ELF-1 (cell line): ENCODE measurements at places on chromosomes 4 and X.

DNA sequence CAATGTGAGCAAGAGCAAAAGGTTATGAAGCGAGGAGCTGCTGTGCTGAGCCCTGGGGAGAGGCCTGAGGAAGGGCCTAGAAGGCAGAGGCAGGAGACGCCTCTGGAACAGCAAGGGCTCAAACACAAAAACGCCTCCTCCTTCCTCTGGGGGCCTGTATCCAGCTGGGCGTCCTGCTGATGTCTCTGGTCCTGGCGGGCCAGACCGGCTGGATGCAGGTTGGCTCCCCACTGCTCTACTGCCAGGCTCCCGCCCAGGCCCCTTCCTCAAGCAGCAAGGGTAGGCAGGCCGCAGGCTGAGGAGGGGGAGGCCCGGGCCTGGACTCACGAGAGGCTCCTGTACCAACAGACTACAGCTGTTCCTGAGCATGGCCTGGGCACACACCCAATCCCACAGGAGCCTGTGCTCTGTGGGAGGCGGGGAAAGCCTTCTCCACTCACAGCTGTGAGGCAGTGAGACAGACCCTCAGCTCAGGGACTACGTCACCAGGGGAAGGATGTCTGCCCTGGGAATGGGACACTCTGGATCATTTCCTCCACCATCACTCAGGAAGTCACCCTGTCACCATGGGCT, 2.3 kb downstream of the HAUS7 start:
- no peak for DNase-seq

- DNase-seq, result peak; percentile 10
Observed at GRCh38 chrX:15816438-15816809, 26.1 kb downstream of the ZRSR2 start.

DNA sequence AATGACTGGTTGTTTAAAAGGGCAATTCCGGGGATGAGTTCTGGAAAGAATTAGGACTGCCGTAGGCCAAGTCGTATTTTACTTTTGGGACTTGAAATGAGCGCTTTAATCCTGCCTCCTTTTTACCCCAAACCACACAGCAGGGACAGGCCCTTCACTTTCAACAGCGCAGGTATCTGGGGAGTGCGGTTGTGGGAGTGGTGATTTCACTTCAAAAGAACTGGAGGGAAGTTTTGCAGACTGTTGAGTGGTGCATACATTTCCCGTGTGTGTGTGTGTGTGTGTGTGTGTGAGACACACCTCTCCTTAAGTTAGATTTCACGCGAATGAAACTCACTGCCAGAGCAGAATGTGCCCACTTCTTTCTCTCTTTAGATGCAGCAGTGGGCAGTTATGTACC, 2.8 kb downstream of the NHS start:
- DNase-seq, result no peak

- no peak for DNase-seq
Observed at GRCh38 chrX:47351706-47352105, 18.7 kb upstream of the ZNF157 start.

DNA sequence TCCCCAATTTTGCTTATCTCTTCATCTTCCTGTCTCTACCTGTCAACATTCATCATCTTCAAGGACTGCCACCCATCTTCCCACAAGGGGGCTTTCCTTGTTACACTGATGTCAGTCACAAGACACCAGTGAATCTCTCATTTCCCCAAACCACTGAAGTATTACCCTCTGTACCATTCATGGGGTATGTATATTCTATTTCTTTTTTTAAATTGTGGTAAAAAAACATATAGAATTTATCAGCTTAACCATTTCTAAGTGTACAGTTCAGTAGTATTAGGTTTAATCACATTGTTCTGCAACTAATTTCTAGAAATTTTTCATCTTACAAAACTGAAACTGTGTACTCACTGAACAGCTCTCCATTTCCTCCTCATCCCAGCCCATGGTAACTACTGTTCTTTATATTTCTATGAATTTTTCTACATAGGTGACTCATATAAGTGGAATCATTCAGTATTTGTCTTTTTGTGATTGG, 98.6 kb downstream of the LARP7 start:
- no peak for DNase-seq
